ENCODE measurements at places on chromosomes 11 and 22.

GRCh38 chr11:61551634-61552033 lies 29.2 kb downstream of the SYT7 start:
- no peak for DNase-seq

DNA sequence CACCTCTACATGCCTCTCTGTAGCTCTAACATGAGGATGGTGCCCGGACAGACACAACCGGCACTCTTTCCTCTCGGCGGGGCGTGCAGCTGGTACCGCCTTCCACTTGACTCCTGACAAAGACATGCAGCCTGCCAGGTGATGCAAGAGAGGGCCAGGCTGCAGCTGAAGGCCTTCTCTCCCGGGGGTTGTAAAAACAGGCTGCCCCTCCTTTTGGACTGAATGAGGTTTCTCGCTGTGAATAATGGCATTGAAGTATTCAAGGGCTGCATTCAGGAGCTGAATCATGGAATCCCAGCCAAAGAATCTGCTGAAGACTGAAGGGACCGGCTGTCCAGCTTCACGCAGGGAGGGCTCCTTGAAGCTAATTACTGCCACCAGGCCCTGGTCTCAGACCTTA lies 110.9 kb downstream of the GALNT18 start:
- DNase-seq, result no peak

- DNase-seq, result no peak
These were observed 98.9 kb upstream of the SLC5A12 start for GRCh38 chr11:26820739-26821138.

DNA sequence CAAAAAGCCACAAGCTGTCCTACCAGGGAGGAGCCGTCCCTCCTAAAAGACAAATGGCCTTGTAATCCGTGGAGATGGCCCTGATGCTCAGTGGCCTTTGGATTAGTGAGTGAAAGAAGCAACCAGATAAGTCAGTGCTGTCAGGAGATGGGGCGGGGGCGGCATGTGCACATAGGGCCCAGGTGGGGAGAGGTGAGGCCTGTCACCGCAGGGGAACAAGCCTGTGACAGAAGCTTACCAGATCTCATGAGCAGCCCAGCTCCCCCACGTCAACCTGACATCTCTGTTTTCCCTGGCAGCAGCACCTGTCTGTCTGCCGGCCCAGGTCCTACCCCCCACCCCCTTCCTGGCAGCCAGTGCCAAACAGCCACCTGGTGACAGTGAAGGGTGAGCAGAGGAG lies 162.6 kb downstream of the BUD13 start:
- DNase-seq, result no peak

DNA sequence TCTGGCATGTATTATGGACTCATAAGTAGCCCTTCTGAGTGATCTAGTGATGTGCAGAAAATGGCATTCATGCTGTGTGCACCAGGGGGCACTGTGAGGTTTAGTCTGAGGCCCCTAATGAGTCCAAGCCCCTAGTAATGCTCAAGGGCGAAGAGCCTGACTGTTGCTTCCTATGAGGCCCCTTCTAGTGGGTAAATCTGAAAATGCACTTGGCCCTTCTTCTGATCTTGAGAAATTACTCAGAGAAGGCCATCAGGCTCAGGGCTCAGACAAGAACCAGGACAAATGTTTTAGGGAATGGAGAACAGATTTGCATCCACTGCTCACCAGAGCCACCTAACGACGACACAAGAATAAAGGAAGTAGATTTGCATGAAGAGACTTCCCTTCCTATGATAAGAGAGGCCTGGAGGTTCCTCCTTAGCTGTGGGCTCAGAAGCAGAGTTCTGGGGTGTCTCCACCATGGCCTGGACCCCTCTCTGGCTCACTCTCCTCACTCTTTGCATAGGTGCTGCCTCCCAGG lies 75.8 kb downstream of the GGTLC2 start:
- DNase-seq, result peak; percentile 61

GRCh38 chr22:29740216-29740615 lies 20.4 kb downstream of the CABP7 start:
- no peak for DNase-seq

DNA sequence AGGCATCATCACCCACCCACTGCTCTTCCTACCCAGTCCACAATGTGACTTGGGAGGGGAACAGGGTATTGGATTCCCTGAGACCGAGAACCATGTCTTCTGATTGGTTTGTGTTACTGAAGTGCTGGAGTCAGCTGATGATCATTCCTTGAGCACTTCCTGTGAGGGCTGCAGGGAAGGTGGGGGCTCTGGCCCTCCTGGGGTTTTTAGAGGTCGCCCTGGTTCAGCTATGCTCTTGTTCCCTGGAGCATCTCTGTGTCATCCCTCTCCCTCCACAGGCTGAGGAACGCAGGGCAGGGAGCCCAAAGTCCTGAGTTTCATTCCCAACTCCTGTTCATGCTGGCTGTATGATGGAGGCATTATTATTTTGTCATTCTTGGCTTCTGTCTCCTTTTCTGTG lies 6.7 kb downstream of the ZC3H7B start:
- DNase-seq, result no peak

- peak; percentile 31 for DNase-seq
These were observed 624 bp downstream of the CBL start for GRCh38 chr11:119206511-119207414.

GRCh38 chr11:58525037-58525614 lies 17.2 kb upstream of the OR5B21 start:
- DNase-seq, result peak; percentile 65

- DNase-seq, result no peak
These were observed 69.7 kb downstream of the RPS6KA4 start for GRCh38 chr11:64428693-64429092.

- DNase-seq, result no peak
These were observed 2.0 kb upstream of the OR5D14 start for GRCh38 chr11:55793321-55793720.

DNA sequence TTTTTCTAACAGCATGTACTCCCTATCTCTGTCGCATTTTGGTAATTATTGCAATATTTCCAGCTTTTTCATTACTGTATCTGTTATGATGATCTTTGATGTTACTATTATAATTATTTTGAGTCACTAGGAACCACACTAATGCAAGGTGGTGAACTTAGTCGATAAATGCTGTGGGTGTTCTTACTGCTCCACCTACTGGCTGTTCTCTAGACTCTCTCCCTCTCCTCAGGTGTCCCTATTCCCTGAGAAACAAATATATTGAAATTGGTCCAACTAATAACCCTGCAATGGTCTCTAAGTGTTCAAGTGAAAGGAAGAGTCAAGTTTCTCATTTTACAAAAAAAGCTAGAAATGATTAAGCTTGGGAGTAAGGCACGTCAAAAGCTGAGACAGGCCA lies 10.5 kb downstream of the ARL14EP start:
- DNase-seq, result peak; percentile 31

DNA sequence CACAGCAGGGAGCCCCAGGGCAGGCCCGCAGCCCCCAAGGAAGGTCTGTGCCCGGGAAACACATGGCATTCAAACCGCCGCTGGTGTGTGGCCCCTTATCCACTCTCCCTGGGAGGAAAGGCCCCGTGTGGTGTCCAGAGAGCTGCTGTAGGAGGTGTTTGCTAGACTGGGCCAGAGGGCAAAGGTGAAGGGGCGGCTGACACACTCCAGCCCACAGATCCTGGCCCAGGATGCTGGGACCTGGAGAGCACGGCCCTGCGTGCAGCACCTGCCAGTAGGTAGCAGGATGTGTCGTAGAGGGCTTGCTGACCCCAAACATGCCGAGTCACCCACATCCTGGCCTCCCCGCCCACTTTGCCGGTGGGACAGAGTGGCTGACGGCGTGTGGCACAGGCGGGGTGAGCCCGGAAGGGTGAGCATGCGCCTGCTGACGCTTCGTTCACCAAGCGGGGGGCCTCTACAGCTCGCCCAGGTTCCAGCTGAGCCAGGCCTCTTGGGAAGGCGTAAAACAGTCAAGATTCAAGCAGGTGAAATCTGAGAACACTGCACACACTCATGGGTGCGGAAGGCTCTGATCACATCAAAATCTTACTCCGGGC lies 11.0 kb downstream of the OSBPL5 start:
- no peak for DNase-seq

DNA sequence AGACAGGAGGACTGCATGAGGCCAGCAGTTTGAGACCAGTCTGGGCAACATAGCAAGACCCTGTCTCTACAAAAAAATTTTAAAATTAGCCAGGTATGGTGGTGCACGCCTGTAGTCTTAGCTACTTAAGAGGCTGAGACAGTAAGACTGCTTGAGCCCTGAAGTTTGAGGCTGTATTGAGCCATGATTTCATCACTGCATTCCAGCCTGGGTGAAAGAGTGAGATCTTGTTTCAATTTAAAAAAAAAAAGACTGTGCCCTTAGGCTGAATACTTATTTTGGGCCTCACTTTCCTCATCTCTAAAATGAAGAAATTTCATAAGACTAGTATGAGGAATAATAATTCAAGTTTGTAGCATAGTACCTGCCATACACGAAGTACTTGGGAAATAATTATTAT lies 6.9 kb downstream of the AQP11 start:
- DNase-seq, result no peak

DNA sequence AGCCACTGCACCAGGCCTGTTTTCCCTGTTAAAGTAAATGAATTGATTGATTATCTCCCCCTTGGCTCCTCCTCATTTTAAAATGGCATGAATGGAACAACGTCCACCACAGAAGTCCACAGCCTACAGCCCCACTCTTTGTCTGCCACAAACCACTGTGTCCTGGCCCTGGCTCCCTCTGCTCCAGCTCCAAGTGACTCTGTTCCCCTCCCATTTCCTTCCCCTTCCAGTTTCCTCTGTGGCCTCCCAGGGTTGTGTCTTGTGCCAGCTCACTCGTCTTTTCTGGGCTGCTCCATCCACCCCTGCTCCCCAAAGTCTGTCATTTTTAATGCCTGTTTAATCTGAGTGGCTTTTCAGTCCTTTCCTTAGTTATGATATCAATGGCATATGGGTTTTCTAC lies 52.4 kb upstream of the CD5 start:
- DNase-seq, result no peak

- no peak for DNase-seq
These were observed 11.4 kb upstream of the DENND5A start for GRCh38 chr11:9276571-9276970.

DNA sequence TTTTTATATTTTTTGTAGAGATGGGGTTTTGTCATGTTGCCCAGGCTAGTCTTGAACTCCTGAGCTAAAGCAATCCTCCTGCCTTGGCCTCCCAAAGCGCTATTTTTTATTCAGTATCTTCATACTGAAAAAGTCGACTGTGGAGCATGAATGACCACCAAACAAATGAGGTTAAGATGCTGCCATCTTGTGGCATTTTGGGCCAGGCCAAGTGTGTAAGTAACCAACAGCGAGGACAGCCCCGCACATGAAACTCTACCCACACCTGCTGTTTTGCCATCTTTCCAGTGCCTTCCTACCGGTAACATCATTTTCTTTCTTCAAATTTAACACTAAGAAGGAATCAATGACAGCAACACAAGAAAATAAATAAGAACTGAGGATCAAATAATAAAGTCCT lies 32.2 kb upstream of the AQP11 start:
- DNase-seq, result no peak

DNA sequence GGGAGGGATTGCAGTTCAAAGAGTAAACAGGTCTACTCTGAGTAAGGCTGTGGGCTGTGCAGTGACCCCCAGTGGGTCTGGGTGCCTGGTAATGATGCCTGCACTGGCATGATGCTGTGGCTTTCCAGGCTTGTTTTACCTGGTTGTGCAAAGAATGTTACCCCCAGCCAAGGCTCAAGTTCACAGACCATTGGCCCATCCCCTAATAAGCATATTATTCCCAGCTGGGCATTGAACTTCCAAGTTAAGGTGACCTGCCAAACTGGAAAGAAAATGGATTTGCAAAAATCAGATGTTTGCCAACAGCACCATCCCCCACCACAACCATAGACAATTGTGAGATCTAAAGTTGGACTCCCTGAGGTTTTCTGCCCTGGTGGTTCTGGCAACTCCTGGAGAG lies 7.9 kb upstream of the EHF start:
- no peak for DNase-seq

- no peak for DNase-seq
These were observed at the start of gene CD248 for GRCh38 chr11:66316849-66317251. CD248 (minus strand) TSS chr11:66317044; CDS start chr11:66317027, 17 bp downstream.

DNA sequence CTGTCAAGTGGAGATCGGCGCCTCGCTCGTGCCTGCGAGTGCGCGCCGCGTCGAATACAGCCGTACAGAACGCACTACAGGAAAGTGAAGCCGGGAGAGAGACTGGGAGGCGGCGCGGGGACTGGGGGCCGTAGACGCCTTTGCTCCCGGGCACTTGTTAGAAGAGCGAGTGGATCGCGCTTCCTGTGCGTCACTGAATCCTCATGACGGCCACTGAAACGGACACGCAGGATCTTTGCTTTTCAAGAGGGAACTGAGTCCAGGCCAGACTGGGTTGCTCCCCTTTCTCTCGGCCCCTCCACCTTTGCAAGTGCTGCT lies 314 bp downstream of the RIC8A start:
- no peak for DNase-seq

- peak; percentile 51 for DNase-seq
These were observed 24.4 kb downstream of the RTN4R start for GRCh38 chr22:20243537-20244249.

DNA sequence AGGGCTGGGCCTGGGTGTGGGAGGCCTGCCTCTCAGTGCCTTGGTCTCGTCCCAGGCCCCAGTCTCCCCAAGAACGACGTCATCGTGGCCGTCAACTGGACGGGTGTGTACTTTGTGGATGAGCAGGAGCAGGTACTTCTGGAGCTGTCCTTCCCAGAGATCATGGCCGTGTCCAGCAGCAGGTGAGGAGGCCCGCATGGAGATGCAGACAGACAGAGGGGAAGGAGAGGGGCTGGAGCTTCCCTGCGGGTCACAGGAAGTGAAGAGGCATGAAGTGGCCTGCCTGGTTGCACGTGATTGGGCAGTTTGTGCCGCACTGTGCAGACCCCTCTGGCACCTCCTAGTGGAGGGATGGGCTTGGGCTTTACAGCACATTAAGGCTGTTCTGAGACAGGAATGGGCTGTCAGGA lies 70.4 kb downstream of the MYO7A start:
- DNase-seq, result no peak

- no peak for DNase-seq
These were observed 97.1 kb downstream of the EXT2 start for GRCh38 chr11:44192462-44193100.

GRCh38 chr22:46007848-46008261 lies 30.9 kb upstream of the WNT7B start:
- DNase-seq, result no peak

DNA sequence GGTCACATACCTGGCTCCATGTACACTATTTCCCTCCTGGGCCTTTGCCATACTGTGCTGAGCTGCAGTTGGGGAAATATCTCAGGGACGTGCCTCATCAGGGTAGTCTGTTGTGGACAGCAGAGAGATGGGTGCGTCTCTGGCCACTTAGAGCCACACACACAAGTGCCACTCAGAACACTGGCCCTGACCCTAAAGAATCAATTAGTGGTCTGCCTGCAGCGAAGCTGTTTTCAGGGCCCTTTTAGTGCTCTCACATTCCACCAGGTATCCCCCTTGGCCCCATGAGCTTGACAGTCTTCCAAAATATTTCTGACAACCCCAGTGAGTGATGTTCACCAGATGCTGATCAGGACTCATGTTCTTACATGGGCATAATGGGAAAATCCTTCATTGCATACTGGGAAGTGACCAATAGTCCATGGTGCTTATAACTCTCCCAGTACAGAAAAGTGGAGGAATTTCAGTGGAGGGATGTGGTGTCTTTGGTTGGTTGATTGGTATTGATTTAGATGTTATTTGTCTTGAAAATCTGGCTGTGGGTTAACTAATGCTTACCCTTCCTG lies 66.1 kb downstream of the ME3 start:
- DNase-seq, result no peak
